ENCODE measurements at places on chromosomes 1 and 21.

GRCh38 chr1:30302858-30303257 is 420.5 kb downstream of the MATN1 start:
- no peak for DNase-seq

DNA sequence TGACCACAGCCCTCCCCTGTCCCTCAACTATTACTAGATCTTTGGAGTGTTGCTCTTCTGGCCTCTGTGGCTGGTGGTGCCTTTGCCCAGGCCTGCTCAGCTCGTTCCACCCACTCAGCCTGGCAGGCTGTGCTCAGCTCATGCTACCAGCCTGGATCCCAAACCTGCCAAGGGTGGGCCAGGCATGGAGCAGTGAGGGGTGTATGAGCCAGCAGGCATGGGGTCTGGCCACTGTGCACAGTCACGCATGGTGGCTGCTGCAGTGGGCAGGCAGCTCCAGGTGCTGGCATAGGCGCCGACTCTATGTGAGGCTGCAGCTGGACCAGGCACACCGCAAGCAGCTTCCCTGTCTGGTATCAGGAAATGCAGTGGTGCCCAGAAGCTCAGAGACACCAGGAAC is 449.9 kb downstream of the MATN1 start:
- no peak for DNase-seq

- no peak for DNase-seq
Observed at GRCh38 chr1:207218512-207219362, 102.7 kb upstream of the CD55 start.

DNA sequence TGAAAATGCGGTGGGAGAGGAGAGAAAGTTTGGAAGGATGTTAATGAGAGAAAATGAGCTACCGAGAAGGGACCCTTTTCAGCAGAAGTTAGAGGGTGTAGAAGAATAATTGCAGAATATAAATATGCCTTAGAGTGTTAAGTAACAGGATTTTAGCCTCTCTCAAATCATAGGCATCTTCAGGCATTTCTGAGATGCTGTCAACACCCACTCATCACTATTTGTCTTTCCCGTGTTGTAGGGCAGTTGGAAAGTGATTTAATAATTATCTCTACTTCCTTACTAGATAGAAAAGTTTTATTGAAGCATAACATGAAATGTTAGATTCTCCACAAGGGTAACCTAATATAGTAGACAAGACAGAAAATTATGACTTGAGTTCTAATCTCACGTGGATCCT is 96.4 kb upstream of the RGS4 start:
- DNase-seq, result no peak

Data from astrocyte of the spinal cord (primary cell).